M059J (cell line): ENCODE measurements at places on chromosomes 2 and 18.

DNA sequence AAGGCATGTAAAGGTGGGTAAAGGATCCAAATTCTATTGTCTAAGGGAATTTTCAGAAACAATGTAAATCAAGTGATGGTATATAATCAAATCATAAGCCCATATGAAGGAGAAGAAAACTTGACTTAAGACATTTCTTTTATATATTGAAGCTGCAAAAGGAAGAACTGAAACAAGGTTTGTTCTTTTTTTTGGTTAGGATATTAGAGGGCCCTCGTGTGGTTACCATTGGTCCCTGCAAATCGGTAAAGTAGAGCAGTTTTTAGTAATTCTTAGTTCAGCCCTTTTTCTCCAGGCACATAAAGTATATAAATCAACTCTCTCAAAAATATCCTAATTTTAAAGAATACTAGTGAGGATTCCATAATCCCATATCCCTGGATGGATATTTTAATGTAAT lies 105.6 kb upstream of the STK17B start:
- DNase-seq, result peak; percentile 32

- no peak for DNase-seq
These were observed 60.6 kb downstream of the SMAD7 start for GRCh38 chr18:48889981-48890762.

- DNase-seq, result no peak
These were observed 108.1 kb upstream of the CELF4 start for GRCh38 chr18:37673671-37674070.

DNA sequence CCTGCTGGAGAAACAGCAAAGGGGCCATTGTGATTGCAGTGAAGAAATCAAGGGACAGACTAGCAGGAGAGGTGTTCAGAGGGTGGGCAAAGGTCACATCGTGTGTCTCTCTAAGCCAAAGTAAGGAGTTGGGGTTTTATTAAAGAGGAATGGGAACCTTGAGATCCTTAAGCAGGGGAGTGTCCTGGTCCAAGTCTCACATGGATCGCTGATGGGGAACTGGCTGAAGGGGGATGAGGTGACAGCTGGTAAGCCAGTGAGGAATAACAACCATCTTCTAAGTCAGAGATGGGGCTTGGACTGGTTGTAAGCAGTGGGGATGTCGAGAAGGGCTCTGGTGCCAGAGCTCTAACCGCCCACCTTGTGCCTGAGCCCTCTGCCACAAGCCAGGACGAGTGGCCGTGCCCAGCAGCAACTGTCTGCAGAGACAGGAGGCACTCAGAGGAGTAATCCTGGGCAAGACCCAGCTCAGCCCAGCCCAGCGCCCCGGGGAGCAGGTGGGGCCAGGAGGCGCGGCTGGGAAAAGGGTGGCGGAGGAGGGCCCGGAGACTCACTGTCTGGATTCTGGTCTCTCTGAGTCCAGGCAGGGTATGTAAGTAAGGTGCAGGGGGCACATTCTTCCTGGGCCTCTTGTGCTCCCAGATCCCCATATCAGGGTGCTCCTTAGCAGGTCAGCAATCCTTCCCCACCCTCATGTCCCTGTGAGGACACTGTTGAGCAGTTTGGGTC lies 13.7 kb downstream of the WNT10A start:
- no peak for DNase-seq

DNA sequence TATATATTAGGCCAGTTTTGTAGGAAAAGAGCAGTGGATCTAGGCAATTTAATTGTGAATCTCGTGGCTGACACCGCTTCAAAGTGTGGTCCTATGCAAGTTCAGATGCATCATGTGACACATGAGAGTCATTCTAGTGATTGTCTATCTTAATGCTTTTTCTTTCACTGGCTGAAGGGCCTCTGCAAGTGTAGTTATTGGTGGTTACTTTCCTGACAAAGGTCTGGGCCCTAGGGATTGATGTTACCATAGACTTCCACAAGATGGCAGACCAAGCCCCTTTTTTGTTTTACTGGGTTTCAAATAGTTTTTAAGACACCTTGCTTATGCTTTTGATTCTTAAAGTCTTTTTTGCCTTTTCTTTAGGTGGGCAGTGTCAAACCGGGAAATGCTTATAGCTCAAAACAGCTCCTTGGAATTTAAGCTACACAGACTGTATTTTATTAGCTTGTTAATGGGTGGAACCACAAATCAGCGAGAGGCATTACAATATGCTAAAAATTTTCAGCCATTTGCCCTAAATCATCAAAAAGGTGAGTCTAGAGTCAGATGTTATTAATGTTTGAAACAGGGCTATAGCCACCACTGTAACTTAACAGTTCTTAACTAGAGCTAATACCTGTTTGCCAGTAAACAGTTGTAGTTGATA lies 25.9 kb downstream of the CD8A start:
- DNase-seq, result peak; percentile 46

DNA sequence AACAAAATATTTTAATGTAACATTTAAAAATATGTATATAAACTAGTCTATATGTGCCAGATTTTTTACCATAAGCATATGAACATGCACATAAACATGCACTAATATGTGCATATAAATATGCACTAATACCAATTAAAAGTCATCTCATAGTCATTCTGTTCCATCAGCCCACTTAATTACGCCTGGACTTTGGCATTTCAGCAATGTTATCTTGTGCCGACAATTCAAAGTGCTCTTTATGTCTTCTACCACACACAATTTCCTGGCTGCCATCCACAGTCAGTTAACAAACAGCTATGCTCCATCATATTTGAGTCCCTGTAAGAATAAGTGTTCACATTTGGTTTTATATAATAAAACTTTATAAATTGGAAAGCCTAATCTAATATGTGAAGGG lies 92.6 kb upstream of the TSPYL6 start:
- peak; percentile 9 for DNase-seq

GRCh38 chr2:15307526-15307925 lies 253.6 kb downstream of the NBAS start:
- DNase-seq, result no peak

GRCh38 chr2:102082571-102083392 lies 59.8 kb upstream of the IL1R1 start:
- DNase-seq, result peak; percentile 84

DNA sequence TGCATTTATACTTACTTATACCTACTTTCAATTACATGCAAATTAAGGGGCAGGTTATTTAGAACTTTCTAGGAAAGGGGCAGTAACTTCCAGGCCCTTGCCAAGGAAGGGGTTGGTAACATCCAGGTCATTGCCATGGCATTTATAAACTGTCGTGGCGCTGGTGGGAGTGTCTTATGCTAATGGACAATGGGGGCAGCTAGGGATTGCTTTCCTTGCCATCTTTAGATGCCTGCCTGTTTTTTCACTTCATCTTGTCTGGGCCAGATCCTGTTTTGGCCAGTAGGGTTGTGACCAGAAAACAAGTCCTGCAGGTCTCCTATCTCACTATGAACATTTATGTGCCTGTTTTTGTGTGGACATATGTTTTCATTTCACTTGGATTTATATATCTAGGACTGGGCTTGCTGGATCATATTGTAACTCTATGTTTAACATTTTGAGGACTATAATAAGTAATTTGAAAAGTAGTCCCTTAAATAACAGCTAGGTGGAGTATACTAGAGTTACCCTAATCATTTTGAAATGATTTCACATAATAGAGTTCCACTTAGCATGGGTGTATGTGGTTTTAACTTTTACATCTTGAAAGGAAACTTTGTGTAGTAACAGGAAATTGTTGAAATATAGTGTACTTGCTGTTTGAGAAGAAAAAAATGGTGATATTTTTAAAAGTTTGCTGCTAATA lies 56.1 kb downstream of the LCLAT1 start:
- DNase-seq, result no peak

GRCh38 chr2:33275689-33276444 lies 200.6 kb upstream of the RASGRP3 start:
- peak; percentile 94 for DNase-seq

DNA sequence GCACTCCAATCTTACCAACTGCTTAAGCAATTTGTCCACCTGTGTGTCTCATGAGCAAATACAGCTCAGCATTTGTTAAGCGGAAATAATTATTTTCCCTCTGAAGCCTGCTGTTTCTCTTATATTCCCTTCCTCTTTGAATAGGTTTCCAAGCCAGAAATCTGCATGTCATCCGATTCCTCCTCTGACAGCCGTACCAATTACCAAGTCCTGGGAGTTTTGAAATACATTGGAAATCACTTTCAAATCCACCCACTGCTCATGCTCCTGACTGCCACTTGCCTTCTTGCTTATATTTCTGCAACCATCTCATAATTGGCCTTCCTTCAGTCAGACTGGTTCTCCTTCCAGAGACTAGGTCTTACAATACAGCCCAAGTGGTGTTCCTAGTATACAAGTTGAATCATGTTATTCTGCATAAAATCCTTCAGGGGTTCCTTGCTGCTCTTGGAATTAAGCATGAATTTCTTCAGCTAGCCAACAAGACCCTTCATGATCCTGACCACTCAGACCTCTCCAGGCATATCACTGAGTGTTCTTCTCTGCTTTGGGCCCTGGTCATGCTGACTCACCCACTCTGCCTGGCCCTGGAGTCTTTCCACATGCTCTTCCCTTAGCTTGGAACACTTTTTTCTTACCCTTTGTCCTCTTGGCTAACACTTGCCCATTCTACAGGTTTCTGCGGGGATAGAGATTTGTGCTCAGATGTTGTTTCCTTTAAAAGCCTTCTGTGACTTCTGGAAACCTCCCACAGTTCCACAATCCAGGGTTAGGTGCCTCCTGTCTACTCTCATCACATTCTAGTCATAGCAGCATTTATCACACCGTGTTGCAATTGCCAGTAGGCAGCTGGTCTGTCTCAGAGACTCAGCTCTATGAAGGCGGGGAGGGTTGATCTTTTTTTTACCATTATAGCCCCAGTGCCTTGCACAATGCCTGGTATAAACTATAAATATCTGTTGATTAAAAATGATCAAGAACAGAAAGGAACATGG lies 157.6 kb downstream of the ARL6IP6 start:
- DNase-seq, result peak; percentile 42

DNA sequence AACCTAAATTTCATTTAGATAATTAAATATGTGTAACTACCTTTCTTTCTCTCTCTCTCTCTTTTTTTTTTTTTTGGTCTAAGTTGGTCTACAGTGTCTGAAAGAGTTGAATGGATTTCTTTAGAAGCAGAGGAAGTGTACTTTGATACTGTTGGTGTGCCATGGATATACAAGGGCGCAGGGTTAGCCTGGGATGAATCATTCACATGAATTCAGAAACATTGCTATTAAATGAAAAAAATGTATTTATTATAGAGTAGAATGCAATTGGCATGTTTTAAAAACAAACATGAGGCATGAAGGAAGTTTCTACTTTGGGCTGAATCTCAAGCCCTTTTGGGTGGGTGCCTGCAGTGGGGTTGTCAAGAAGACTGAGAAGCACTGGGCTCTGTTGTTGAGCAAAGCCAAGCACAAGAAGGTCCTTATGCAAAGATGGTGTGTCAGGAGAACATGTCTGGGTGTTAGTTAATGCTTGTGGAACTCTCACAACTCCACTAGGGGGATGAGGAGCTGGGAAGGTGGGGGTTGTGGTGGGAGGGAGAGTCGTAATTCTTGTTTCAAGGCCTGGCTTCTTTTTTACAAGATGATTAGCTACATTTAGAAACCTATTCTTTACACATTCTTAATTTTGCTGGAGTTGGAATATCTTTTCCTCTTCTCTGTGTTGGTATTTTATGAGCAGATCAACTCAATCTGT lies 57.9 kb downstream of the LYPD6 start:
- DNase-seq, result peak; percentile 12

DNA sequence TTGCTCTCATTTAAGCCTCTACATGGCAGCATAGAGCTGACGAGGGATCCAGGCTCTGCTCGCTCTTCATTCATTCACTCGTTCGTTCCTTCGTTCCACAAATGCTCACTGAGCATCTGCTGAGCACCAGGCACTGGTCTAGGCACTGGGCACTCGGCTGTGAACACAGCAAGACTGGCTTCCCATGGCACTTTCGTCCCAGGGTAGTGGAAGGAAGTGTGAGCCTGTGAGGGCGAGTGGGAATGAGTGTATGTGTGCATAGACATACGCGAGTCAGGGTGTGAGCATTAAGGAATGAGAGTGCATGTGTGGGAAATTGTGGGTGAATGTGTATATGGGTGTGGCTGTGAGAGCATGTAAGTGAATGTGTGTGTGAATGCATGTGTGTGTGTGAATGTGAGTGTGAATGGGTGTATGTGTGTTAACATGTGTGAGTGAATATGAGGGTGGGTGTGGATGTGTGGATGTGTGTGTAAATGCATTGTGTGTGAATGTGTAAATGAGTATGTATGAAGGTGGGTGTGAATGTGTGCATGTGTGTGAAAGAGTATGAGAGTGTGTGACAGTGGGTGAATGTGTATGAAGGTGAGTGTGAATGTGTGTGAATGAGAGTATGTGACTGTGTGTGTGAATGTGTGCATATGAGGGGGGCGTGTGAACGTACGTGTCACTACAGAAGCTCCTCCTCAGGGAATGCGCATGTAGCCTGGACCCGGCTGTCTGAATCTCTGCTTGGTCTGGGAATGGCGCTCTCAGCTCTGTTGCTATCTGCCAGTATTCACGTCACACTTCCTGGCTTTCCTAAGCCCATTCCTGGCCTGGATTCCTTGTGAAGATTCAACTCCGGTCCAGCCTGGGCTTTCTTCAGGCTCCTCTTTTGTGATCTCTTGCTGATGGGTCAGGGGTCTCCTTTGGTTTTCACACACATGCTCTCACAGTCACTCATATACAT lies 28.8 kb downstream of the SNORC start:
- peak; percentile 15 for DNase-seq

- no peak for DNase-seq
These were observed 20.7 kb downstream of the SLC14A2 start for GRCh38 chr18:45635893-45636509.

- DNase-seq, result no peak
These were observed 17.9 kb upstream of the IL18R1 start for GRCh38 chr2:102337481-102338386.

DNA sequence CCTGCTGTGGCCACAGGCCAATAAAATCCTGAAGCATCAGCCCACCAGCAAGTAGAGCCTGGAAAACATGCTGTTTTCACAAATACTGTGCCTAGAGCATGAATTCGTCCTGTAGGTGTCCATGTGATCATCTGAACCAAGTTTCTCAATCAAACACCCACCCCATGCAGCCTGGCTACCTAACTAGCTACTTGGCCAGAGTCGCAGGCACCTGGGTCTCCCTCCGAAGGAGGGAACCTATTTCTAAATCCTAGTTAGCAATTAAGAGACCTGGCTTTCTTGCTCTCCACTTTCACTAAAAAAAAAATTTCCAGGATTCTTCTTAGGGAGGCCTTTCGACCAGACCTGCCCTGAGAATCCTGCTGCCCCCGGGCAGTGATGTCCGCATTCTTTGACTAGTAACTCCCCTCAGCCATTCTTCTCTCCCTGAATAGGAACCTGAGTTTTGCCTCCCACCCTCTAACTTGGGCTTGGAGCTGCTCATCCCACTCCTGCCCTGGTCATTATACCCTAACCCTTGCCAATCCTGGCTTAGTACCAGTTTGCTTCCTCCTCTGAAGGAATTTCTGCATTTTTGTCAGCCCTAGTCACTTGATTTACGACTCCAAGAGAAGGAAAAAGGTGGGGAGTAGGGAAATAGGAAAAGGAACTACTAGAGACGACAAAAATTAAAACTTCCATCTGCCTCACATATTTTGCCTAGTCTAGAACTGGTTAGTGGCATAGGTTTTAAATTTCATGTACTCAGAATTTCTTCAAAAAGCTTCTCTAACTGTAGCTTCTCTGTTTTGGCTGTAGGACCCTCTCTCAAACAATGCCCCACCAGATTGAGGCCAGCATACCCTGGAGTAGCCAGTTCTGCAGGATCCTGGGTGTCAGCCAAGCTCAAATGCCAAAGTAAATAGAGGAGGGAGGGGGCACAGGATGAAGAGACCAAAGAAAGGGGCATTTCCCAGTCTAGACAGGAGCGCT lies 25.4 kb upstream of the TANK start:
- DNase-seq, result peak; percentile 75
